Suppressor macrophage treated with lipopolysaccharide for 1 hour (primary cell): ENCODE measurements at places on chromosomes 13 and 19.

GRCh38 chr13:30829833-30830637 lies 76.0 kb upstream of the MEDAG start:
- no peak for DNase-seq

- peak; percentile 54 for DNase-seq
Measured at GRCh38 chr13:77565635-77566034, 30.1 kb downstream of the SCEL start.

DNA sequence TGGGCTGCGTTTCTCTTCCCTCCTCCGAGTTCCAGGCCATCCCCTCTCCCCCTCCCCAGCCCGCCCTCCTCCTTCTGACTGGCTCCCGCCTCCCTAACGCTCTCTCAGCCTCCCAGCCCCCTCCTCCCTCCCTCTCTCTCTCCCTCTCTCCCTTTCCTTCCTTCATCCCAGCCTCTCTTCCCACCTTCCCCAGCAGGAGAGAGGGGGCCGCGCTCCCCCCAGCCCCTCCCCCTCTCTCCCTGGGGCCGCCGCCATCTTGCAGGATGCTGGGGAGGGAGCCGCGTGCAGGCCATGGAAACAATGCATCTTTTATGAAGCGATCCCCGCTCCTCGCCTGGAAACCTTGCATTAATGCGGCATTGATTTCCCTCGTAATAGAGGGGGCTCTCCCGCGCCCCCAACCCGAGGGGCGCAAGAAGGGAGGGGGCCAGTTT lies 42.6 kb upstream of the ADGRL1 start:
- no peak for DNase-seq

GRCh38 chr13:34357435-34358232 lies 539.7 kb downstream of the RFC3 start:
- DNase-seq, result no peak

- peak; percentile 55 for DNase-seq
Measured at GRCh38 chr19:55087542-55087901, 11.9 kb downstream of the EPS8L1 start.

GRCh38 chr13:94204946-94205345 lies 274.5 kb downstream of the DCT start:
- no peak for DNase-seq

DNA sequence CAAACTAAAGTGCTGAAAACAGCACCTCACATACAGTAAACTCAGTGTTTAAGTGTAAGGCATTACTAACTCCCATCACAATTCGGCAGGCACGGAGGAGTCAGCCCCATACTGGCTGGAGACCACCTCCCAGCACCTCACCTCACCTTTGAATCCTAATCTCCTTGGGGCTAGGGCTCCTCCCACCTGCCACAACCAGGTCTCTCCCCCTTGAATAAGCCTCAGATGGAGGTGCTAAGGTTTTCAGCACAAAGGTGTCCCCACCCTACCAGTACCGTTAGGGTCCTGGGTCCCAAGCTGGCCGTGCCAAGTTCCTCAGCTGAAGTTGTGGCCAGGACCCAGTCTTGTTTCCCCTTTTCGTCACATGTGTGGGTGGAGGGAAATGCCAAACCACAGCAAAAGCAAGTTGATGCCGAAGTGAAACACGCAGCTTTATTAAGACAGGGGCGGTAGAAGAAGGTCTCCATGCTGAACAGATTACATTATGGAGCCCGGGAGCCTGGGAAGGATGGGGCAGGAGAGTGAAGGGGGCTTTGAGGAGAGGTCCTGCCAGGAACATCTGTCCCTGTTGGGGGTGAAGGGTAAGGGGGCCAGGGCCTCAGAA lies at the start of gene IGFLR1:
Gene IGFLR1 (minus strand): TSS at position 332 of the 604 bp plus-strand sequence. CDS start 1,272 bp downstream, outside the sequence.
- peak; percentile 96 for DNase-seq

DNA sequence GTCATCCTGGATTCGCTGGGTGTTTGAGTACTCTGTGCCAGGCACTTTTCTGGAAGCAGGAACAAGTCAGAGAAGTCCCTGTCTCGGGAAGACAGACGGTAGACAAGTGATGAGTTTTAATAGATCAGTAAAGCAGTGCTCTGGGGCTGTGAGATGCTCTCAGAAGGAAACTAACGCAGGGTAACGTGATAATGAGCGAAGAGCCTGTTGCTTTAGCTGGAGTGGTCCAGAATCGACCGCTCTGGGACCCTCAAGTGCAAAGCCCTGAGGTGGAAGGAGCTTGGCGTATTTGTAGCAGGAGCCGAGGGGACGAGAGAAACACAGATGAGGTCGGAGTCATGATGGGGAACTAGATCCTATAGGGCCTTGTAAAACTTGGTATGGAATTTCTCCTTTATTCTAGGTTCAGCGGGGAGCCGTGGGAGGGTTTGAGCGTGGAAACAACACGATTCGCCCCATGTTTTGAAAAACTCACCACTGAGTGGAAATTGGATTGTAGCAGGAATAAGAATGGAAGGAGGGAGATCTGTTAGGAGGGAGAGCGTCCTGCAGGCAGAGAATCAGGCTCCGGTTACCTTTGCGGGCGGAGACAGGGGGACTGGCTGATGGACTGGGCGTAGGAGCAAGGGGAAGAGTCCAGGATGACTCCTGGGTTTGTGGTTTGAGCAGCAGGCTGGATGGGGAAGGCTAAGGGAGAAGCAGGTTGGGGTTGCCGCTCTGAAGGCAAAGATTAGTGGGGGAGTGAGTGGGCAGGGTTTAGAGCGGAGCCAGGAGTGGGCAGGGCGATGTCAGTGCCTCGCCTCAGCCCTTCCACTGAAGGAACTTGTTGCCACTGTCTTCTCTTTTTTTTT lies 763 bp downstream of the POLD1 start:
- DNase-seq, result peak; percentile 87

GRCh38 chr19:53594811-53595509 lies 36.8 kb upstream of the DPRX start:
- no peak for DNase-seq

DNA sequence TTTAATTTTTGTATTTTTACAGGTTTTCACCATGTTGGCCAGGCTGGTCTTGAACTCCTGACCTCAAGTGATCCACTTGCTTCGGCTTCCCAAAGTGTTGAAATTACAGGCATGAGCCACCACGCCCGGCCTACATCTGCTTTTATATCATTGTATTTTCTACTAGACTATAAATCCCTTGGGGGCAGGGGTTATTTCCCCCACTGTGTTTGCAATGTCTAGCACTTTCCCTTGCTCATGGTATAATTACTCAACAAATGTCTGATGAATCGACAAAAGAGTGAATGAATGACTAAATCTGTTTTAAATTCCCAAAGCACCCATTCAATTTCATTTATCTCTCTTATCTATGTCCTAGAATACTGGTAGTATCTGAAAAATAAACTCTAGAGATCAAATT lies 244.5 kb upstream of the CSNK1A1L start:
- DNase-seq, result no peak

GRCh38 chr19:46687438-46688145 lies 26.6 kb upstream of the DACT3 start:
- no peak for DNase-seq

DNA sequence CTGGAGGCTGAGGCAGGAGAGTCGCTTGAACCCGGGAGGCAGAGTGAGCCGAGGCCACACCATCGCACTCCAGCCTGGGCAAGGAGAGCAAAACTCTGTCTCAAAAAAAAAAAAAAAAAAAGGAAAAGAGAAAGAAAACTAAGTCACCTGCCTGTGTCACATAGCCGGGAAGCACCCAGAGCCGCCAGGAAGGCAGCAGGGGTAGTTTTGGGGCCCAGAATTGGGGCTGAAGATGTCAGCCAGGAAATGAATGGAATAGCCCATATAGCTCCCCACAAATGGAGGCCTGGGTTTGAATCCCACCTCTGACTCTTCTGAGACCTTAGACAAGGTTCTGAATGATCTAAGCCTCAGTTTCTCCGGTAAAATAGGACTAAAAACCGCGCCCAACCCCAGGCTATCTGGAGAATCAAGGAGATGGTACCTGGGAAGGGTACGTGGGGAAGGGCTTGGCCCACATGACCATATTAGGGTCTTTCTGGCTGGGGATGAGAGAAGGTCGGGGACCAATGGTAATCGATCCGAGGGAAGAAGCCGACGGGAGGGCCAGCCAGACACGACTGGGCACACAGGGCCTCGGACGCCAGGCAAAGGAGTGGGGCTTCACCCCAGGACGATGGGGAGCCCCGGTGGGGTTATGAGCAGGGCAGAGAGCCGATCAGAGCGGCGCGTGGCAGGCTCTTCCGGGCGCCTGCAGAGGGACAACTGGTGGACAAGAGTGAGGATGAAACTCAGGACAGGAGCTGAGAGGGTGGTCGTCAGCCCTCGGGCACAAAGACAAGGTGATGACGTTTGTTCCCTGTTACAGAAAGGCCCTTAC lies 14.4 kb downstream of the CCDC124 start:
- no peak for DNase-seq
